NCI-H345 (cell line): ENCODE measurements at places on chromosomes 6 and 20.

DNA sequence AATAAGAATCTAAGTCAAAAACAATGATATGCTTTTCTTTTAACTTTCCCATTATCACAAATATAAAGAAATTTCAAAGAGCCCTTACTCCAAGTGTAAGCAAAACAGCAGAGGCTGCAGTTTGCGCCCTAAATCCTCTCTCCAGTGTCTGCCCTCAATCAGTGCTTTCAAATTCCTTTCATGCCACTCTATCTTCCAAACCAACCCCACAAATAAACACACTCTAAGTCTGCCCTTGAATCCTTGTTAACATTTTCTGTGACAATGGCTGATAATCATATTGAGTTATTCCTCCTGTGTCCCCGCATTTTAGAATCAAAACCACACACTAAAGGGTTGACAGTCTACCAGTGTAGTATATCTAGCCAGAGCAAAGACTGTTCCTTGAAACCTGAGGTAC lies 317.9 kb upstream of the MARCKS start:
- no peak for DNase-seq

DNA sequence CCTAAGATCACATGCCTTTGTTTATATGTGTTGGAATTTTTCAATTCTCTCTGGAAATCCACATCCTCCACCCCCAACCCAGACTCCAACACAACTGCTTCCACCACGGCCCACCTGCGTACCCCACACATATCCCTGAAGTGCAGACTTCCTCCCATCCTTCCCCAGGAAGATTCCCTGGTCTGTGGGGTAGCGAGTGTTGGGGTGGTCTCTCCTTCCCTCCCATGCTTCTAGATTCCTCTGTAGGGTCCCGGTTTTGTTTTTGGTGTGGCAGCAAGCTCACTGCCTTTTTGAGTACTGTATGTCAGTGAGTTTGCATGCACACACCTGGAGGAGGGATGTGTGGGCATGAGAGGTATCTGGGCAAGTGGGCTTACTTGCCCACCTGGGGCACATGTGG lies 127.6 kb downstream of the MRPL14 start:
- no peak for DNase-seq

GRCh38 chr6:138215093-138215782 lies 3.1 kb downstream of the PBOV1 start:
- DNase-seq: no peak

DNA sequence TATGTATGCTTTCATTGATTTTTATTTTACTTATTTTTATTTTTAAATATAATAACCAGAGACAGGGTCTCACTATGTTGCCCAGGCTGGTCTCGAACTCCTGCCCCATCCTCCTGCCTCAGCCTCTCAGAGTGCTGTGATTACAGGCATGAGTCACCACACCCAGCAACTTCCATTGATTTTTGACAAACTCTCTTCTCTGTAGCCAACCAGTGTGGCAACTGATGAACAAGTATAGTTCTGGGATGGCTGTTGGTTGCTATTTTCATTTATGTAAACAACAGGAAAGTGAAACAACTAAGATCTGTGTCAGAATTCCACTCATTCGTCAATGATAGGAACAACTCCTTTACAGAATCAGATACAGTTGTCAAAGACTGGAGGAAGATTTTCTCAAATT lies 356.7 kb upstream of the JARID2 start:
- no peak for DNase-seq

- DNase-seq: no peak
Measured at GRCh38 chr6:137102050-137102848, 57.5 kb upstream of the IL20RA start.

GRCh38 chr6:127967708-127968107 lies 66.8 kb upstream of the THEMIS start:
- DNase-seq: no peak

GRCh38 chr20:61874421-61875068 lies 191.1 kb downstream of the TAF4 start:
- peak; percentile 54 for DNase-seq

- no peak for DNase-seq
Measured at GRCh38 chr6:20955131-20955530, 420.9 kb downstream of the CDKAL1 start.

DNA sequence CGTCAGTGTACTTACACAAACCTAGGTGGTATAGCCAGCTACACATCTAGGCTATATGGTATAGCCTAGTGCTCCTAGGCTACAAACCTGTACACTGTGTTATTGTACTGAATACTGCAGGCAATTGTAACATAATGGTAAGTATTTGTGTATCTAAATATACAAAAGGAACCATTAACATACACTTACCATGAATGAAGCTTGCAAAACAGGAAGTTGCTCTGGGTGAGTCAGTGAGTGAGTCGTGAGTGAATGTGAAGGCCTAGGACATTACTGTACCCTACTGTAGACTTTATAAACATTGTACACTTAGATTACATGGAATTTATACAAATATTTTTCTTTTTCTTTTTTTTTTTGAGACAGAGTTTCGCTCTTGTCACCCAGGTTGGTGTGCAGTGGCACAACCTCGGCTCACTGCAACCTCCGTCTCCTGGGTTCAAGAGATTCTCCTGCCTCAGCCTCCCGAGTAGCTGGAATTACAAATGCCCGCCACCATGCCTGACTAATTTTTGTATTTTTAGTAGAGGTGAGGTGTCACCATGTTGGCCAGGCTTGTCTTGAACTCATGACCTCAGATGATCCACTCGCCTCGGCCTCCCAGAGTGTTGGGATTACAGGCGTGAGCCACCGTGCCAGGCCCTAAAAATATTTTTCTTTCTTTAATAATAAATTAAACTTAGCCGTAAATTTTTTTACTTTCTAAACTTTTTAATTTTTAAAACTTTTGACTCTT lies 15.4 kb upstream of the KIAA1755 start:
- no peak for DNase-seq

- DNase-seq: no peak
Measured at GRCh38 chr6:107473660-107474059, 14.3 kb upstream of the PDSS2 start.

- no peak for DNase-seq
Measured at GRCh38 chr6:113723182-113723581, 134.0 kb upstream of the MARCKS start.

DNA sequence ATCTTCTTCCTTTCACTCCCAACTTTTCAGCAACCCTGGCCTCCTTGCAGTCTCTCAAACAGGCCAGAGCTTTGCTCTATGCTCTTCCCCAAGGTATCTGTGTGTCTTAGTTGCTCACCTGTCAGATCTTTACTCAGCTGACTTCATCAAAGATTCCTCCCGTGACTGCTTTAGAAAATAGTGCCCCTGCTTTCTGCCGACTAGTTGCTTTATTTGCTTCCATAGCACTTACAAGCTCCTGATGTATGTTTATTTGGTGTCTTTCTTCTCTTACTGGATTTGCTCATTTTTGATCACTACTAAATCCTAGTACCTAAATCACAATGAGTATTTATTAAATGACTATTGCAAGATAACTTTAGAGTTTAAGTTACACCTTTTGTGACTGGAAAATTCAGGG lies 5.9 kb downstream of the NDUFAF5 start:
- DNase-seq: no peak

- DNase-seq: no peak
Measured at GRCh38 chr6:34065466-34066217, 80.2 kb downstream of the GRM4 start.

DNA sequence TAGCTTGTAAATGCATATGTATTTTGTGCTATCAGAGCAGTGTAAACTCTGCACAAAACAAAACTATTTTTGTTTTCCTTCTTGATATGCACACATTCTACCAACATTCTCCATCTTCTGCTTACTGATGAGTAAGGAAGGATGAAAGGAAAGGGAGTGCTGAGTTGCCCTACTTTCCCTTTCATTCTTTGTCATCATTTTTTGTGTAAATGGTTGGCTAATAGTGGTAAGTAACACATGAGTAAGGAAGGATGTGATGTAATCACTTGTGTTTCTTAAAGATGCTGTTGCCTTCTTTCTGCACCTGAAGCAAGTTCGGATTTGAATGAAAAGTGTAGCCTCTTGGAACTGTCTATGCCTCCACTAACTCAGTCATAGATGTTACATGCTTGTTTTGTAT lies 4.6 kb upstream of the REV3L start:
- no peak for DNase-seq

DNA sequence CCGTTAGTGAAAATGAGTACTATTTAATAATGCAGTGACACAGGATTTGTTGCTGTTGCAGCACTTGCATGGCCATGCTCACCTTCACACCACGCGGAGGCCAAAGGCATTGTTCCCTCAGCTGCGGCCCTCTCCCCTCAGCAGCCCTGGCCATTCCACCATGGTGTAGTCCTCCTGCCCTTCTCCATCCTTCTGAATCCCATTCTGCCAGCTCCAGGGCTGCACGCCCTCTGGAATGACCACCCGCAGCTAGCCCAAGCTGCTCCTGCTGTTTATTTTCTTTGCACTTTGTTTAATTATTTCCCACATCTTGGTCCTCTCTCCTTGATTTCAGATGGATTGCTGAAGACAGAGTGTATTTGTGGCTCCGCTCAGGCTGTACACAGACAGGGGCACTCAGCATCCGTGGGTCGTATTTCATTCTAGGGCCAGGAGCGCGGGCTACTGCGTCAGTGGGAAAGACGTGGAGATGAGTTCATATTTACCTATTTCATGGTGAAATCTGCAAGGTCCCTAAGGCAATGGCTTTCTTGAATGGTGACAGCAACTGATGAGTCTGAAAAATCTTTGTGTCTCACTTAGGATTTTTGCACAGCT lies 81.4 kb upstream of the DUSP22 start:
- DNase-seq: no peak

DNA sequence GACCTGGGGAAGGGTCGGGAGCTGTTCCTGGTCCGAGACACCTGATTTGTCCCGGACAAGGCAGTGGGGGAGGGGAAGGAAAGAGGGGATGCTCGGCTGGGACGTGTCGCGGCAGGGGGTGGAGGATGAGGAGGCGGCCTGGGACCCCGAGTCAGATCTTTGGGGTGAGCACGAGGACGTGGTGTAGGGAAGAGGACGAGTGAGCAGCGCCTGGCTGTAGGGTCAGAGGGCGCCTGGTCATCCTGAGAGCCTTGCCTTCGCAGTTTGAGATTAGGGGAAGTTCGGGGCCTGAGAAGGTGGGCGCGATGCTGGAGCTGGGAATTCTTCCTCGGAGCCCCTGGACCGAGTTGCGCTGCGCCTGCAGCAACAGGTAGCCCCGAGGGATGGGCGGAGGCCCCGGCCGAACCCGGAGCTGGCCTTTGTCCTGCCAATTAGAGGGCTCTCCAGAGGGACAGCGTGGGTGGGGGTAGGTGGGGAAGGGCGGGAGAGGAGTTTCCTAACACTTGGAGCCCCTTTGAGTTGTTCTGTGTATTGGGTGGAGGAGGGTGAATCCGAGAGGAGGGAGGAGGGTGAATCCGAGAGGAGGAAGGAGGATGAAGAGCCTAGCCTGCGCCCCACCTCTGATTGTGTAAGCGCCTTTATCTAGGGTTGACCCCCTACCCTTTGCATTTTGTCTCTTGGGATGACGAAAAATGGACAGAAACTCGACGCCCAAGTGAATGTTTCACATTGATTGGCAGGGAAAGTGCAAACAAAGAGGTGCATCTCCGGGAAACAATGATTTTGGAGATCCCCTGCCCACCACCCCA lies 72.0 kb downstream of the SOX4 start:
- DNase-seq: no peak

DNA sequence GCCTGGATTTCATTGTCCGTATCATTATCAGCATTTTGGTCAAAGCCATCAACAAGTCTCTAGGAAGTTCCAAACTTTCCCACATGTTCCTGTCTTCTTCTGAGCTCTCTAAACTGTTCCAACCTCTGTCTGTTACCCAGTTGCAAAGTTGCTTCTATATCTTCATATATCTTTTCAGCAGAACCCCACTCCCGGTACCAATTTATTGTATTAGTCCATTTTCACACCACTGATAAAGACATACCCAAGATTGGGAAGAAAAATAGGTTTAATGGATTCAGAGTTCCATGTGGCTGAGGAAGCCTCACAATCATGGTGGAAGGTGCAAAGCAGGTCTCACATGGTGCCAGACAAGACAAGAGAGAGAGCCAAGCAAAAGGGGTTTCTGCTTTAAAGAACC lies 293.2 kb downstream of the EPM2A start:
- DNase-seq: no peak

DNA sequence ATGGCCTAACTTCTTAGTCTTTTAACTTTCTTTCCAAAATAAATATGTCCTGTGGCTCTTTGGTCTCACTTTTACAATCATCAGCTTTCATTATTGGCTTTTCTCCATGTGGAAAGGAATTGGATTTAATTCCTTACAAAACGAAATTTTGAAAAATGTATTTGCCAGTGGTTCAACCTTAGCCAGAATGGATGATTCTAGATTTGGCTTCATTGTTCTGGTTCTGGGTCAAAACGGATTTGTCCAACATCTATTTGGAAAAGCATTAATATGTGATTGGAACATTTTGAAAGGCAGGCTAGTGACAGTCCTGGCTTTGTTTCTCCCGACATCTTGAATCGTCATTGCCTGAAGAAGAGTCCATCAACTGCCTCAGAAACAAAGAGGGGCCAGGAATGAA lies 59.2 kb downstream of the TENT5A start:
- no peak for DNase-seq

GRCh38 chr6:137761487-137761886 lies 105.6 kb upstream of the TNFAIP3 start:
- no peak for DNase-seq

- no peak for DNase-seq
Measured at GRCh38 chr20:37741570-37741969, 47.7 kb downstream of the CTNNBL1 start.

DNA sequence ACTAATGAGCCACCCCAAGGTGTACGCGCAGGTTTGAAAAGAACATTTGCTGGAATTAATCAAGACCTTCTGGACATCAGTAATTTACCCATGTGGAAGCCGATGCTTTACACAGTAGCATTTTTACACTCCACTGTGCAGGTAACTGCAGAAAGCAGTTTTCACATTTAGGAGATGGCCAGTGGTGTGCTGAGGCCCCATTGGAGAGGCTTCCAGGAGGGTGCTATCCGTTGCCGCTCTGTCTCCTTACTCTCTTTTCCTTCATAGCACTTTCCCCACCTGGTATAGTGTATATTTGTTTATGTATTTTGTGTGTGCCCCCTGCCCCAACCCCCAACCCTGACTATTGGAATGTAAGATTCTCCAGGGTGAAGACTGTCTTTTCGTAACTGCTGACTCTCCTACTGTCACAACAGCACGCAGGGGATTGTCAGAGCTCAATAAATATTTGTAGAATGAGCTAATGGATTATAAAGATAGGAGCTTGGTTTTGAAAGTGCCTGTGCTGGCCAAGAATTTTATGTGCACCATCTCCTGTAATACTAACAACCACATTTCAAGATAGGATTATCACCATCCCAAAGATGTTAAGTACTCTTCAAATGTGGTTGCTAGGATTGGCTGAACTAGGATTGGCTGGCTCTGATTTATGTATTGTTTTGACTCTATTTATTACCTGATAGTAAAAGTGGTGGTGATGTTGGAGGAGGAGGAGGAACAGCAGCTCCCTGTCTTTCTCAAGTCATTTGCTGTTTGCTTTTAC lies 74.0 kb upstream of the GLP1R start:
- no peak for DNase-seq

- DNase-seq: peak; percentile 12
Measured at GRCh38 chr20:46202766-46203509, 84.8 kb downstream of the CD40 start.
